ENCODE measurements at places on chromosomes 7 and 10.

- DNase-seq = no peak
Measured at GRCh38 chr7:26620352-26620751, 244.0 kb downstream of the SKAP2 start.

DNA sequence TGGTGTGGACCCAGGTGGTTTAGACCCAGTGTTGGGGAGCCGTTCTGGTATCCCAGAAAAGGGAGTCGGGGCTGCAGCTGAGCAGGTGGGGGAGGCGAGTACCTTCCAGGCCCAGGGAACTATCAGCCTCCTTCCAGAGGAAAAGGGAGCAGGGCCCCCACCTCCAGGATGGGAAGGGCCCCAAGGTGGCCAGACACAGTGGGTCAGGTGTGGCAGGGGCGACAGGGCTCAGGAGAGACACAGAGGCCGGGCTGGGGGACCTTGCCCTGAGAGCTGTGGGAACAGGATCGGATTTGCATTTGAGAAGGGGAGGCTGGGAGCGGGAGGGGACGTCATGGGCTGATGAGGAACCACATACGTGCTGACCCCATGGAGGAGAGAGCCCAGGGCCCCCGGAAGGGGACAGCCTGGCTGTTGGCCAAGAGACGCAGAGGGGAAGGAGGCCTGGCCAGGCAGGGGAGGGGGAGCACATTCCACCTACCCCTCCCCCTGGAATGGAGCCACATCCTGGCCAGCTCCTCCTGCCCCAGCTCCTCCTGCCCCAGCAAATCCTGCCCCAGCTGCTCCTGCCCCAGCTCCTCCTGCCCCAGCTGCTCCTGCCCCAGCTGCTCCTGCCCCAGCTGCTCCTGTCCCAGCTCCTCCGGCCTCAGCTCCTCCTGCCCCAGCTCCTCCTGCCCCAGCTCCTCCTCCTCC is 9.7 kb upstream of the TTYH3 start:
- no peak for DNase-seq

DNA sequence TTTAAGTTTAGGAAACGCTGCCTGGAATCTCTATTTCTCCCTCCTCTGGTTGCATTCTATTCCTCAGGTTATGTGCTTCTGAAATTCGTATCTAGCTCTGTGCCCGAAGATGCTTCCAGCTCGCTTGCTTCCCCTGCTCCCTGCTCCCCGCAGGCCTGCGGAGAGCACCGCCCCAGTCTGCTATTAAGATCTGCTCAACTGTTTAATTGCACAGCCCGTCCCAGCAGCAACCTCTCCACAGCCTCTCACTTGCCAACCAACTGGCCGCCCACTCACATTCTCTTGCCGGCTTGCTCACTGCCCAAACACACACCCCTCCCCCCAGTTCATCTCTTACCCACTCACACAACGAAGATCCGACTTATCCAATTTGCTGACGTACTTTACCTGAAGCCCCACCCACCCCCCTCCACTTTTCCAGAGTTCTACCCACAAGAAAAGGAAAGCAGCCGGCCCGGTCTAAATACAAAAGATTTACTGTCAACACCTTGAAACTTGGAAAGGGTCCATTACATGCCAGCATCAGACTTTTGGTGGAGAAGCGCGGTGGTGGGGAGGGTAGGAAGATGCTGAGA is 167.3 kb upstream of the KLF14 start:
- no peak for DNase-seq

DNA sequence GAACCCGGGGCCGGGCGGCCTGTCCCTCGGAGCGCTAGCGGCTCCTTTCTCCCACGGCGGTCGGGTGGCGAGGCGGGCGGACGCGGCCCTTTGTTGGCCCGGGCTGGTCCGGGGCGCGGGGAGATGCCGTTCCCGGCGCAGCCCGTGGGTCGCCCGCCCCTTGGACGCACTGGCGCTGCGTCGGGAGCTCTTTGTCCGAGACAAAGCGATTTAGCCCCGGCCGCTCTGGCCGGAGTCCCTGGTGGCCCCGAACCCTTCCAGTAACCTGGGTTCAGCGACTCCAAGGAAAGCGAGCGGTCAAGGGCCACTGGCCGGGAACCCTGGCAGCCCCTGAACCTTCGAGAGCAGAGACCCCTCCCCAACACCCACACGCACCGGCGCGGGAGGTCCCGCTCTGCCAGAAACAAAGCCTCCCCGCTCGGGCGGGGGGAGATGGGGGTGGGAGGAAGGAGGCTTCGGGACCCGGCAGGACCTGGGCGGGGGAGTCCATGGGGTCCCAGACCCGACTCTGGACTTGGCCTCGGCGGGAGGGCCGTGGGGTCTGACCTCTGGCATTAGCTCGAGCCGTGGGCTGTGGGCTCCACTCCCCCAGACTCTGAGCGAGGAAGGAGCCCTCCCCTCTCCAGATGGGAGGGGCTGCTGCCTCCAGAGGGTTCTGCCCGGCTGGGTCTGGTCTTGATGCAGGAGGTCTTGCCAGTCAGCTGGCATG is 836 bp downstream of the DPYSL4 start:
- no peak for DNase-seq

DNA sequence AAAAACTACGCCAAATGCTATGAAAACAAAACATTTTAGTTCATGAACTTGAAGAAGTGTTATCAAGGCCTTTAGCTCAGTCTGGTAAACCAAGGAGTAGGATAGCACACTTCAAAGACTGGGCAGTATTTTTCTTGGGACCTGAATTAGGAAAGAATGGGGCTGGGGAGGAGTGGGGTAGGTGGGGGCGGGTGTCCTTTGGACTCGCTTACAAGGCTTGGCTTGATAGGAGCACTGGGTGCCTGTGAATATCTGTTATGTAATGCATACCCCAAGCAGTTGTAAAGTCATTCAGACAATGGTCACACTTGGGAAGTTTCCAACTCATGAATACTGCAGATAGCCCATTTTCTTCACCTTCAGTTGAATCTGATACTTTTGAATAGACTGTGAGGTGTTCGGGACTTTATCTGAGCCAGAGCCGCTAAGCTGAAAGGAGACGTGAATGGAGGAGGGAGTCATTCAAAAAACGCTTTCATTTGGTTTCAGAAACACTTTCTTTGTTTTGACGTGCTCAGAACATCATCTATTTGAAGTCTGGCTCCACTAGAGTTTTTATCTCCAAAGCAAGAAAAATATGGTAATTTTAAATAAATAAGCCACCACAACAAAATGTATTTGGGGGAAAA is 70.1 kb upstream of the FAM204A start:
- no peak for DNase-seq

- no peak for DNase-seq
Measured at GRCh38 chr7:95508780-95509179, 23.0 kb downstream of the ASB4 start.

DNA sequence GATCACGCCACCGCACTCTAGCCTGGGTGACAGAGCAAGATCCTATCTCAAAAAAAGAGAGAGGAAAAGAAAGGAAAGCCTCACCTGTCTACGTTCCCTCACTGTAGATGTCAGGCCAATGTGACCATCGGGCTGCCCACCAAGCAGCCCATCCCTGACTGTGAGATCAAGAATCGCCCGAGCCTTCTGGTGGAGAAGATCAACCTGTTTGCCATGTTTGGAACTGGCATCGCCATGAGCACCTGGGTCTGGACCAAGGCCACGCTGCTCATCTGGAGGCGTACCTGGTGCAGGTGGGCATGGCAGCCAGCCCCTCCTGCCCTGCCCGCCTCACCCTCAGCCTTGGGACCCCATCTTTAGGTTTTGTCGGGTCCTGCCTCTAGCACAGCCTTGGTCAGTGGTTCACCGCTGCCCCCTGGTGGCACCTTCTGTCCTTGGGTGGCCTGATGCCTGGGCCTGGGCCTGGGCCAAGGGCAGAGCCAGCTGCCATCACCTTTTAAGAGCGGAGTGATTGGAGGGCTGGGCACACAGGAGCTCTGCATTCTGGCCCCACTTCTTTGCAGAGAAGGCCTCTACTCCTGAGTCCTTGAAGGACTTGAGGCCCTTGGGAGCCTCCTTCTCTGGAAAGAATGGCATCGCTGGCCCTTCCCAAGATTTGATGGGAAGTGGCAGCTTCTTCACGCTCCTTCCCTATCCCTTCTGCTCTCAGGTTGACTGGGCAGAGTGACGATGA is 14.4 kb upstream of the AHCYL2 start:
- DNase-seq = no peak

DNA sequence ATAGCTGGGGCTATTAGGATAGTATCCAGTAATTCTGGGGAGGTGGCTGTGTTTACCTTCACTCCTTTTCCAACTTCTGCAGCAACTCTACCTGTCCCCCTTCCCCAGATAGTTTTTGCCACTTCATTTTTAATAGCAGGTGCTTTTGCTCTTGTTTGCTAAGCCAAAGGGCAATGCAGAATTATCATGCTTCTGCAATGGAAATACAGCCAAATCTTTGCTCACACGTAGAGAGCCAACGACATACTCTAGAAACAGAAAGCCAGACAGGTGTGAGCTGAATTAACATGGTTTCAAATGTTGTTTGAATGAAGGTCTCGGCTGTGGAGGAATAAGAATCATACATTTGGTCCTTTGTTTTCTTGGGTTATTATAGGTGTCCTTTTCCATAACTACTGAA is 14.4 kb downstream of the PLEKHS1 start:
- no peak for DNase-seq

DNA sequence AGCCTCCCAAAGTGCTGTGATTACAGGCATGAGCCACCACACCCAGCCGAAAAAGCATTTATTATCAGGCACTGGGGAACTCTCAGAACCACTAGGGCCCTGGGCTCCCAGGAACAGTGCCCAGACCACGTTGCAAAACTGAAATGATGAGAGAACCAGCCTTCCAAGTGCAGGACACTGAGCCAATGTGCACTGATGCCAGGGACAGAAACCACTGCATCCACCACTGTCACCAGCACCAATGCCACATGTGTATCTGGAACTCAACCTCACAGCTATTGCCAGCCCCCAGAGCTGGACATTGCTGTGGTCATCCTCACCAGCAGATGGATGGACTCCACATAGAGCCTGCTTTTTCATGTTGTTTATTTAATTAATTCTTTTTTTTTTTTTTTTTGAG is 28.2 kb upstream of the TPST1 start:
- DNase-seq = no peak

DNA sequence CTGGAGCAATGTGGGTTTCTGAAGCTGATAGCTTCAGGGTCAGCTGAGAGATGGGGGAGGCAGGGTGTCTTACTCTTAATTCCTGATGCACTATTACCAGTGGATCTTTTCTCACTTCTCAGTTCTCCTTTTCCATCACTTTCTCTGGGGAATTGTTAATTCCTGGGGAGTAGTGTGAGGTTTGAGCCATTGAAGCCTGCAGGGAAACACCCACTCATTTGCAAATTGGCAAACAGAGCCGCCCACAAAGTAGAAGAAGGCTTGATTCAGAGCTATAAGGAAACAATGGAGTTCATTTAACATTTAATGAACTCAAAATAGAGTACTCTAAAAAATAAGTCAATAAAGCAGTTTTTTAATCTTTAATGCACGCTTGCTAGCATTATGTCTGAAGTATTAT is 4.3 kb upstream of the TECTB start:
- no peak for DNase-seq

- DNase-seq = no peak
Measured at GRCh38 chr10:30580241-30580640, 49.3 kb downstream of the LYZL2 start.

DNA sequence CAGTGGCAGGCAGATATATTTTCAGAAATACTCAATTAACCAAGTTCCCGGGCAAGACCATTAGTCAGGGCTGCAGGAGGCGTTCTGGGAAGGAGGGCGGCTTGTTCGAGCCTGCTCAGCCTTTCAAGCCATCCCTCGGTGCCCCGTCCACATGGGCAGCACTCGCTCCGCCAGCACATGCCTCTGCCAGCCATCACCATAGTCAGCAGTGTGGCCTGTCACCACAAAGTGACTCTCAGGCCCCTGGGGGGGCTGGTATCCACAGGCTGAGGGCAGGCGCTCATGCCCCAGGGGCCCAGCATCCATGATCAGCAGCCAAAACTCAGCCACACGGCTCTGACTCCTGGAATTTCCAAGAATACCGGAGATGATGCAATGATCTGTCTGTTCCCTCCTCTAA is 81.9 kb downstream of the CHST15 start:
- no peak for DNase-seq
